ENCODE measurements at places on chromosomes 3 and 15.

DNA sequence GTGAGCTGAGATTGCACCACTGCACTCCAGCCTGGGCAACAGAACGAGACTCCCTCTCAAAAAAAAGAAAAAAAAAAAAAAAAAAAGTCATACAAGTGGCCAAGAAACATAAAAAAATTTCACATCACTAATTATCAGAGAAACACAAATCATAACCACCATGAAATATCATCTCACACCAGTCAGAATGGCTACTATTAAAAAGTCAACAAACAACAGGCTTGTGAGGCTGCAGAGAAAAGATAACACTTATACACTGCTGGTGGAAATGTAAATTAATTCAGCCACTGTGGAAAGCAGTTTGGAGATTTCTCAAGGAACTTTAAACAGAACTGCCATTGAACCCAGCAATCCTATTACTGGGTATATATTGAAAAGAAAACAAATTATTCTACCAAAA lies 291.1 kb upstream of the MCTP2 start:
- no peak for DNase-seq

DNA sequence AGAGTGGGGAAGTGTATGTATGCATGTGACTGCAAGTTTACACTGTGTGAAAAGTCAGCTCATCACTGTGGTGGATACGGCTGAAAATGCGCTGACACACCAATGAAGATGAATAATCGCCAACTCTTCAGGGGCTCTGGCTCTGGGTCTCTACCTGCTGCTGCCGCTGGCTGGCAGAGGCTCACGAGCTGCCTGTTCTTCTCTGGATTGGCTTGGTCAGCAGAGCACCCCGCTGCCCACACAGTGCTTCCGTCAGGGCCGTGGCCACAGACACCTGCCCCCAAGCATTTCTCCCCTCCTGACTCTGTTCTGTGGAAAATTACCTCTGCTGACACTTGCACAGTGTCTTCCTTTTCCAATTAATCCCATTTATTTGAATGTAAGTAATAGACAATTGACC lies 215.5 kb downstream of the GAP43 start:
- no peak for DNase-seq

GRCh38 chr3:41001556-41001955 lies 197.7 kb upstream of the CTNNB1 start:
- no peak for DNase-seq

DNA sequence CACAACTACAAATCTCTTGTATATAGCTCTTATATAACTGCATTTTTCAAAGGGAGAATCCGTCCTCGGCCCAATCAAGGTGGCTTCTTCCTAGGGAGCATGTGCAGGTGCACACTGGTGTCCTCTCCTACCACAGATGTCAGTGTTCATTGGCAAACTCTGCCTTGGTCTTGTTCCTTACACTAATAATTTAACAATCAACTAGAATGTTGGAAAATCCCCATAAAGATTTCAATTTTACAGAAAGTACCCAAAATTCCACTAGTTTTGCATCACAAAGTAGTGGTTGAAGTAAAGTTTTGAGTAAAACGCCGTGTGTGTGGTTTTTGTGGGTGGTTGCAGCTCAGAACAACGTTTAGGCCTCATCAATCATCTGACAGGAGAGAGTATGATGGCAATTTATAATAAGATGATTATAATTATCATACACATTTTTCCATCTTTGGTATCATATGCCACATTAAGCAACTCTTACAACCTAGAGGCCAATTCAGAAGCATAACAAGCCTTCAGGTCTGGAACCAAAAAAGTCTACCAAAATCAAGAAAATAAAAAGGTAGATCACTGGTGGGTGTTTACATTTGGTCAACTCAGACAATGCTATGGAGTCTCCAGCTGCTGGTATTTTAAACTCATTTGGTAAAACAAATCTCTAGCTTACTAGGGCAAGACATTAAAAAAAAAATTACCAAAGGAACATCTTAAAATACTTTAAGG lies 128.9 kb upstream of the BHLHE40 start:
- DNase-seq = no peak

- no peak for DNase-seq
These were observed 24.5 kb upstream of the TBL1XR1 start for GRCh38 chr3:177221744-177222143.

GRCh38 chr3:179842061-179842460 lies 189.2 kb downstream of the USP13 start:
- DNase-seq = no peak

DNA sequence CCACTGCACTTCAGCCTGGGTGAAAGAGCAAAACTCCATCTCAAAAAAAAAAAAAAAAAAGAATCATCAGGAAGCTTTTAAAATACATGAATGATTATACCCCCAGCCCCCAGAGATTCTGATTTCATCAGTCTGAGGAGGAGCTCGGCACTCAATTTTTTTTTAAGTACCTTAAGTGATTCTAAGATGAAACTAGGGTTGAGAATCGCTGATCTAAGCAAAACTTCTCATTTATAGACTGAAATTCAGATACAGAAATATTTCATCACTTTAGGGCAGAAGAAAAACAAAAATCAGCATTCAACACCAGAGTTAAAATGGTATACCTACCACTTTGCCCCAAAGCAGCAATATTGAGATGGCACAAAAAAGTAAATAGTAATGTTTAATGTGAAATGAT lies 24.7 kb downstream of the CPA3 start:
- DNase-seq = no peak

GRCh38 chr3:30908456-30909037 lies 14.1 kb upstream of the GADL1 start:
- no peak for DNase-seq

DNA sequence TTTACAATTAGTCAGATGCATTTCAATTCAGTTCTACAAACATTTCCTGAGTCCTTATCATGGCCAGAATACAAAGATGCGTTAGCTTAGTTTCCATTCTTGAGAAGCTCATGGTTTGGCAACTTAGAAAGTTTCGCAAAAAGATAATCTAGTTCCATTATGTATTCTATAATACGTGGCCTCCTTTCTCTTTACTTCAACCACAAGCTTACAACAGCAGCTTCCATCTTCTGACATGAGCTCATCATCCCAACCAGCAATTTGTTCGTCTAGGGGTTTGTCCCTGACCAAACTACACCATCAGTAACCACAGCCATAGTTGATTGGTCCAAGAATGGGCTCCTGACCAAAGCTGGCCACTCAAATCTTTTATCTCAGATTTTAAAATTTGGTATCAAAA lies 267.6 kb upstream of the TBC1D5 start:
- no peak for DNase-seq

- DNase-seq = no peak
These were observed 32.0 kb downstream of the PIK3CA start for GRCh38 chr3:179179979-179180759.

GRCh38 chr3:184030536-184030935 lies 1.0 kb upstream of the HTR3D start:
- no peak for DNase-seq

GRCh38 chr3:53144862-53145712 lies 14.9 kb upstream of the RFT1 start:
- no peak for DNase-seq

DNA sequence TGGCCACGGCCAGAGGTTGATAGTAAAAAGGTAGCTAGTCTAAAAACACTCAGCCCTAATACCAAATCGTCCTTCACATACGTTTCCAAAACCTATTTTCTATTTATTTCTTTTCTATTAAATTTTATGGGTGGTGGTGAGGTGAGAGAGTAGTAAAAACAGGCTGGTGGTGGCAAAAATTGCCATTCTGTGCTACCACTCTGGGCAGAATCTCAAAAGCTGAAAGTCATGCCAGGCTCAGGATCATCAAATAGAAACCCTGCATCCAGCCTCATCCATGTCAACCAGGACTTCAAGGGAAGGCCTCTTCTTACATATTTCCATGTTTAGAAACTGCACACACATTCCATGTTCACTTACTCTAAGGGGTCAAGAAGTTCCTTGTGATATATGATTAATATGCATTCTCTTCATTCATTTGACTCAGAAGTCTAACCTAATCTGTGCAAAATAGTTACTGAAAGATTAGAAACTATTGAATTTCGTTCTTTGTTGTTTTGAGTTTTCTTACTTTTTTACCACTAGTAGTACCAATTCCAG lies 153.1 kb downstream of the TNIK start:
- DNase-seq = no peak

- DNase-seq = no peak
These were observed 83.9 kb upstream of the DCBLD2 start for GRCh38 chr3:98985431-98985830.

GRCh38 chr3:42345811-42346210 lies 64.6 kb downstream of the LYZL4 start:
- DNase-seq = no peak

DNA sequence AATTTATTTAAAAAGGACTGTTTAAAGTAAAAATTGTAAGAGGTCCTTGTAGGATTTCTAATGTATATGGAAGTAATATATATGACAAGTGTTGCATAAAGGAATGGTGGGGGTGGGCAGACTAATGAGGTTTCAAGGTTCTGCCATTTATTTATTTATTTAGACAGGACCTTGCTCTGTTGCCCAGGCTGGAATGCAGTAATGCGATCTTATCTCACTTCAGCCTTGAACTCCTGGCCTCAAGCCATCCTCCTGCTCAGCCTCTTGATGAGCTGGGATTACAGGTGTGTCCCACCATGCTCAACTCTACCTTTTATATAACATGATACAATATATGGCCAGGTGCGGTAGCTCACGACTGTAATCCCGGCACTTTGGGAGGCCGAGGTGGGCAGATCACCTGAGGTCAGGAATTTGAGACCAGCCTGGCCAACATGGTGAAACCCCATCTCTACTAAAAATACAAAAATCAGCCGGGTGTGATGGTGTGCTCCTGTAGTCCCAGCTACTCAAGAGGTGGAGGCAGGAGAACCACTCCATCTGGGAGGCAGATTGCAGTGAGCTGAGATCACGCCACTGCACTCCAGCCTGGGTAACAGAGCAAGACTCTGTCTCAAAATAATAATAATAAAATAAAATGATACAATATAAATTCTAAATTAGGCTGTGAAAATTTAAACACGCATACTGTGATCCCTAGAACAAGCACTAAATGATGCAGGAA lies 33.8 kb upstream of the IGF2BP2 start:
- no peak for DNase-seq

GRCh38 chr3:57855281-57855680 lies 99.2 kb downstream of the SLMAP start:
- DNase-seq = no peak

- no peak for DNase-seq
These were observed 43.4 kb downstream of the NR2C2 start for GRCh38 chr3:14990780-14991148.

DNA sequence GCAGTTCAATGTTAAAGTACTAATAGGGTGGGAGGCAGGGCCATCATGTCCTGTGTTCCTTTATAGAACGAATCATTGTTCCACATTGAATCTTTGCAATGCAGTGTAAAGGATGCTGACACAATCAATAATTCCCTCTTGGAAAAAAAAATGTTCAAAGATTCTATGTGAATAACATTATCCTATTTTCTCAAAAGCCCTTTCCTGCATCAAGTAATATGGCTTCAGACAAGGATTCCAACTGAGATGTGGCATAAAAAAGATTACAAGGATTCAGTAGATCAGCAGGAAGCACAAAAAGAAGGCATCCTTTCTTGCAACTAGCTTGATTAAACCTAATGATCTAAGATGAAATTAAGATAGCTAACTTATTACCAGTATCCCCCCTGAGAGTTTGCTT lies 454.0 kb upstream of the CADM2 start:
- no peak for DNase-seq

GRCh38 chr3:193800138-193801043 lies 207.4 kb downstream of the OPA1 start:
- DNase-seq = no peak

DNA sequence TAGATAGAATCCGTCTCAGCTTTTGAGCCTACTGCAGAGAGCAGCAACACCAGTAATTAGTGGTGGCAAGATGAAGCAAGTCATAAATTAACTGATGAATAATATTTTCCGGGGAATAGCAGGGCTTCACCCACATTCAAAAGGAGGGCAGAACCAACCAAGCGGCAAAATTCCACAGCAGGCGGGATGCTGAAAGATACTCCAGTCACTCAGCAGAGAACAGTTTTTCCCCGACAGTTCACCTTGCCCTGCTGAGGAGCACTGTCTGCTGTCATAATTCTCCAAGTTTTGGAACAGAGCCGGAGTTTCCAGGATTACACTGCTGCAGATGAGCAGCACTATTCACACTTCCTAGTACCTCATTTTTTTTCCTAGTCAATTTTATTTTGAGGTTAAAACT lies 274.7 kb downstream of the CD47 start:
- no peak for DNase-seq

DNA sequence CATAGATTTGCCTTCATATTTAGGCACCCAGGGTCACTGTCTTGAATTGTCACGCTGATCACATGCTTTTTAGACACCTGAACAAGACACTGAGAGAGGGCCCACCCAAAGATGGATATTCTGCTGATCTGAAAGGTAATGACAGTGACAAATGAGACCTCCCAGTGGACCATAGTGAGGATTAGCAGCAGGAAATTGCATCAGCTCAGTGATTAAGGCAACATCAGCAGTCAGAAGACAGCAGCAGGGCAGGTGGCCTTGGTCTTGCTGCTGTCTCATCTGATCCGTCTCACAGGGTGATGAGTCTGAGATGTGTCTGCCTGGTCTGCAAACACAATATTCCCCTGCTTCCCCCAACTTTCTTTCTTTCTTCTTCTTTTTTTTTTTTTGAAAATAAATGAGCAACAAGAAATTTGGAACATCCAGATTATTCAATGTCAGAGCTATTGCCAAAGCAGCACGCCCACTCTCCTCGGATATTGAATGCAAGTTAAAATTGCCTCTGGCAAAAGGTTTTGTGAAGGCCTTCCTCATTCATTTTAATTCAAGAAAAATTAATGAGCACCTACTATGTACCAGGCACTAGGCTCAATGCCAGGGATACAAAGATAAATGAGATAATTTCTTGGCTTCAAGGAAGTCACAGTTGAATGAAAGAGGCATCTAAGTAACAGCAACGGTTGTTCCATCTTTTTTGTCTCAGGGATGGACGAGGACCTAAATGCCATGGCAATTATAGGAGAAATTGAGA lies 14.1 kb downstream of the OTOL1 start:
- no peak for DNase-seq
